ENCODE measurements at places on chromosomes 4 and X.
A peak's percentile ranks its signal among the peaks of the same experiment; 100 is the strongest.

GRCh38 chr4:38943343-38943742 lies 75.7 kb downstream of the FAM114A1 start:
- DNase-seq = no peak

DNA sequence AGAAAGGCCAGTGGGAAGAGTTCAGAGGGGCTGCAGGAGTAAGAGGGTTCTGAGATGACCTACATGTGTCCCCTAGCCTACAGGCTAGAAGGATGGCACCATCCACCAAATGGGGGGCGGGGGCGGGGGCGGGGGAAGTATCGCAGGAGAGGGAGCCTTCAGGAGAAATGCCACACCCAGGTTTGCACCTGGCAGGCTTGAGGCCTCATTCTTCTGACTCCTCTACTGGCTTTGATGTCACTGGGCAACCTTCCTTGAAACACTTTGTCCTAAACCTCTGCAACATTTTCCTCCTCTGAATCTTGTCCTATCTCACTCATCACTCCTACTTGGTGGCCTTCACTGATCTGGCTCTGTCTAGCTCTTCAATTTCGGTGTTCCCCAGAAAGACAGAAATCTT lies 24.0 kb downstream of the CD99L2 start:
- DNase-seq = no peak

DNA sequence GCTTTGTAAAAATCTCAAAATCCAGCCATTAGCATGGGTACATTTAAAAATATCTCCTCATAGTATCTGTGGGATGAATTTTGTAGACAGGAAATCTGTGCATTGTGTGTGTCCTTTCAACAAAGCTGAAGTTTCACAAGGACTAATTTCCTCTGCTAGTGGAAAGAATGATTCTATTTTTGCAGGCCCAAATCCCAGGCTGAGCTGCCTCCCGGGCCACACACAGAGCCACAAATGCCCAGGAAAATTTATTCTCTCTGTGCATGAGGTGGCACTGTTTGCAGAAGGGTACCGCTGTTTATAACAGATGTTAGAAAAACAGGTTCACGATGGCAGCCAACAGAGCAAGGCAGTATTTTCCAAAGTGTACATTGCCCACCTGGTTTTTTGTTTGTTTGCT lies 11.0 kb upstream of the VCX3B start:
- no peak for DNase-seq

GRCh38 chrX:281166-281999 lies at the start of gene PLCXD1:
TSS of gene PLCXD1 (plus strand) at chrX:281381. CDS start at chrX:284188, 2,807 bp downstream.
- DNase-seq = peak; percentile 34

Measured in cardiac fibroblast (primary cell).